ENCODE measurements at places on chromosomes 7 and 10.

DNA sequence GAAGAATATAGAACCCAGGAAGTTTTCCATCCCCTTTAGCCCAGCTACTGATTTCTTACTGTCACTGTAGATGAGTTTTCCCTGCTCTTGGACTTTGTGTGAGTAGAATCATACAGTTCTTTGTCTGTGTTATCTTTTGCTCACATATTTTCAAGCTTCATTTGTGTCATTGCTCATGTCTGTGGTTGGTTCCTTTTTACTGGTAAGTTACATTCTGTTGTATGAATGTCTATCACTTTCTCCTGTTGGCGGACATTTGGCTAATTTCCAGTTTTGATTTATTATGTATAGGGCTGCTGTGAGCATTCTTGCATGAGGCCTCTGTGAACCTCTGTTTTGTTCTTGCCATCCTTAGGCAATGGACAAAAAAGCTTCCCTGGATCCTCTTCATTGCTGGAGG is 5.3 kb downstream of the GLRX3 start:
- DNase-seq: no peak

DNA sequence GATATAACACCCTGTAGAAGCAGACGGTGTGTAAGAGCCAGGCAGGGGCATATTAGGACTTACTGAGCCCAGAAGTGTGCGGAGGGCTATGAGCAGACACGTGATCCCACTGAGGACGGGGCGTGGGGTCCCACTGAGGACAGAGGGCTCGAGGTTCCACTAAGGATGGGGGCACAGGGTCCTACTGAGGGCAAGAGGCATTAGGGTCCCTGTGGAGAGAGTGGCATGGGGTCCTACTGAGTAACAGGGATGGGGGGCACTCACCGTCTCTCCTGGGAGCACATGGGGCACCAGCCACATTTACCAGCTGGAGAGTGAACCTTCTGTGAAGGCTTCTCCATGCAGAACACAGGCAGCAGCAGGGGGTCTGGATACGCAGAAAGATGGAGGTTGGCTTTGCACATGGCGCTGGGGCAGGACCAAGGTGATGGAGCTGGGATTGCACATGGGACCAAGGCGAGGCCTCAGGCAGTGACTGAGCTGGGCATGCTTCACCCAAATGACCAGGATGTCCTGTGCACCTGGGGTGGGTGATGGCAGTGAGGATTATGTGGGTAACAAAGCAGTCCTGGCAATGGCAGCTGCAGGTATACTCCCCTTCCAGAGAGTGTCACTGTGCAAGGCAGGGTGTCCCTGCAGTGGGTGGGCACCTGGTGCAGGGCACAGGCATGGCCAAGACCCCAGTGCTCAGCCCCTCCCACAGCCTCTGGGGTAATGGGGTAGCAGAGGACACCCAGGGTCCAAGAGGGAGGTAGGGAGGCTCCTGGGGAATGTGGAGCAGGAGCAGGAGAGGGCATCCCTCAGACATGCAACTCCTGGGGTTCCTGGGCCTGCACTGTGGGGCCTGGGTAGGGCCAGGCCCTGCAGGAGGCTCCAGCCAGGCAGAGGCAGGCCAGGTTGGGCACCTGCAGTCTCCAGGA is 278.1 kb downstream of the TCERG1L start:
- no peak for DNase-seq

GRCh38 chr7:76065016-76065612 is 17.2 kb downstream of the MDH2 start:
- no peak for DNase-seq

DNA sequence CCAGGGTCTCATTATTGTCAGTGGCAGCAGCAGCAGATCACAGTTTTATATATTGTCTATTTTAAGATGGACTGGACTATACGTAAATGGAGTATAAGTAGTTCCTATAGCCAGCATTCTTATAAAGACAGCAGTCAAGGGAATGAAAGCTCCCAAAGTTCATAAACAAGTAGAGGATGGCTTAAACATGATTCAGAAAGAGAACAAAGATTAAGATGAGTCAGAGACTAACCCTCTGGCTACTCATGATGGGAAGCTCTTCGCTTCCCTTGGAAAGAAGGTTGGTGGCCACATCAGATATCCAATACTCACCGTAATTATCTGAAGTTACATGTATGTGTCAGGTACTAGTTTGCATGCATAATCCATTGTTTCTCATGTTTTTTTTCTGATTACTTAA is 277.0 kb downstream of the INHBA start:
- DNase-seq: no peak

DNA sequence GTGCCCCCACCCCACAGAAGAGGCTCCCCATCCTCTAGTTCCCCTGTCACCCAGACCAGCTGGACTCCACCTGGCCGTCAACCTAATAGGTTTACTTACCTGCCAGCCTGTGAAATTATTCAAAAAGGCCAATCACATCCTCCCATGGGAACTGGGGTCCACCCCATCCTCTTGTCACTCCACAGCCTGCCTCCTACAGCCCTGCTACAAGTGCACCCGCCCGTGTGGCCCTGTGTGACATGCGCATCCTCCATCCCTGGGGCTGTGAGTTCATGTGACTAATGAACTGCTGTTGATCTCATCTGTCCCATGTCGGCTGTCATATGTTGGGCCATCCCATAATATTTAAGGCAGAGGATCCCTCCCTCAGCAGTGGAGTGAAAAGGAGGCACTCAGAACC is 39.4 kb downstream of the AOC1 start:
- no peak for DNase-seq

DNA sequence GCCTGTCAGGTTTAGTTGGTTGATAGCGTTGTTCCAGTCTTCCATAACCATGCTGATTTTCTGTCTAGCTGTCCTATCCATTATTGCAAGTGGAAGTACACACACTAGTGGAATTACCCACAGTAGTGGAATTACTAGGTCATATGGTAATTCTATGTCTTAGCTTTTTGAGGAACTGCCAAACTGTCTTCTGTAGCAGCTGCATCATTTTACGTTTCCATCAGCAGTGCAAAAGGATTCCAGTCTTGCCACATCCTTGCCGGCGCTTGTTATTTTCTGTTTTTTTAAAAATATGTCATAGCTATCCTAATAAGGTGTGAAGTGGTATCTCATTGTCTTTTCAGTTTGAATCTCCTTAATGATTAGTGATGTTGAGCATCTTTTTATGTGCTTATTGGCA is 17.2 kb upstream of the RHBDD2 start:
- DNase-seq: no peak

DNA sequence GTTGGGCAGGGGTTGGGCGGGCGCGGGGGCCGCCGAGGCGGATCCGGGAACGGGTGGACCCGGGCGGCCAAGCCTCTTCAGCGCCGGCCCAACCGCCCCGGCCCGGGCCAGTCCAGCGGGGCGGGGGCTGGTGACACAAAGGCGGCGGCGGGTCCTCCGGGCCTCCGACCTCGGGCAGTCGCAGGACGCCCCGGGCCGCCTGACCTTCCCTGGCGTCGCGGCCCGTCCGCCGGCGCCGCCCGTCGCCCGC is 54.2 kb downstream of the METTL2B start:
- DNase-seq: no peak

GRCh38 chr10:1324903-1325302 is 268.7 kb downstream of the WDR37 start:
- no peak for DNase-seq

DNA sequence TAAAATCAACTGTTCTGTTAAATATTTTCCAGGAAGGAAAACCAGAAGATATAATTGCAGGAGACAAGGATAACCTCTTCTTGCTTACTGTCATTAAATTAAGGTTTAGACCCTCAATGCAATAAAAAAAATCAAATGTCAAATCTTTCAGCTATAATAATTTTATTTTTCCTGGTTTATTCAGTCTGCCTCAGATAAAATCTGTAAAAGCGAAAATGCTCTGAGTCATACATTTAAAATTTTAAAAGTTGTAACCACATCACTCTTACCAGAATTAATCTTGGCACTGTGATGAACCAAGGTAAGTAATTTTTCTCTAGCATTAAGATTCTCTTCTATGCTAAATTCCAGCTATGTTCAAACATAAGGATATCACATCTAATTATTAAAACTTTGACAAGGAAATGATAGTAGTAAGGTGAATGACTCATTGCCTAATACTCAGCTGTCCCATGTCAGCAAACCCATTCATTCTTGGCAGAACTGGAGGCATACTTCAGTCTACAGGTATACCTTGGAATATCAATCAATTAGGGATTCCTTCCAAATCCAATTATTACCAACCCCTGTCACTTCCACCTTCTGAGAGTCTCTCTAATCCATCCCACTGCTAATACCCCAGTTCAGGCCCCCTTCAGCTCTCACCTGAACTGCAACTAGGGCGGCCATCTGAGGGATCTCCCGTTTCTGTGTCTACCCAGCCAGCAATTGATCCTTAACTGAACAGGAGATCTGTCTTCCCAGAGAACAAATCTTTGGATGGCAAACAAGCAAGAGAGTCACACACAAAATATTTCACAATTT is 434.1 kb downstream of the GRM8 start:
- no peak for DNase-seq

- DNase-seq: no peak
Observed at GRCh38 chr7:41652267-41652666, 50.6 kb downstream of the INHBA start.

- DNase-seq: peak; percentile 26
Observed at GRCh38 chr10:114458955-114459354, 54.7 kb upstream of the AFAP1L2 start.

DNA sequence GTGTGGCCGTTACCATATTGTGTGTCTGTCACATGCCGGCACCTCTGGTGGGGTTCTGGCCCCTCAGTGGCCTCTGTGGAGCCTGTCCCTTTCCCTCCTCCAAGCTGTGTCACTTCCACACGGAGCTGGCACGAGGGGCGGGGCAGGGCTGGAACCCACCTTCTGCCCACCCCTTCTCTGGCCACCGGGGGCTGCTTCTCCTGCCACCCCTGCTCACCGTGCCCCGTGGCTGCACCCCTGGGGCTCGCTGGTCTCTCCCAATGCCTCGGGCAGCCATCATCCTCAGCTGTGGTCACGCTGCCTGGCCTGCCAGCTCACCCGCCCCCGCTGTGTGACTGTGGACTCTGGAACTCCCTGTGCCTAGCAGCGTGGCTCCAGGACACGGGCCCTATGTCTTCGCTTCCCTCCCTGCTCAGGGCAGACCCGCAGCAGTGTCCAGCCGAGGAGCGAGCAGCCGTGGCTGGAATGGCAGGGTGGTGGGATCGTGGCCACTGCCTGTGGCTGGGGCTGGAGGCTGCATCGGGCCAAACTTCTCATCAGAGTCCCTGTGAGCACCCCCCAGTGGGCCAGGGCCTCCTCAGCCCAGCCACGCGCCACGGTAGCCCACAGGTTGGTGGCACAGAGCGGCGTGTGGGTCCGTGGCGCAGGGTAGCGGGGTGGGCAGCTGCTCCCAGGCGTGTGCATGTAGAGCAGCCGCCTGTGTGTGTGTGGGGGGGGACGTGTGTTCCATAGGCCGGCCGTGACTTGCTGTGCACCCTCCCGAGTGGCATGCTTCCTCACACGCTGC is 8.1 kb downstream of the TTYH3 start:
- DNase-seq: no peak

- no peak for DNase-seq
Observed at GRCh38 chr10:86449926-86450558, 71.5 kb downstream of the WAPL start.

GRCh38 chr7:36280840-36281812 is 108.5 kb upstream of the ANLN start:
- DNase-seq: no peak

- no peak for DNase-seq
Observed at GRCh38 chr10:129280155-129280502, 186.9 kb upstream of the MGMT start.

DNA sequence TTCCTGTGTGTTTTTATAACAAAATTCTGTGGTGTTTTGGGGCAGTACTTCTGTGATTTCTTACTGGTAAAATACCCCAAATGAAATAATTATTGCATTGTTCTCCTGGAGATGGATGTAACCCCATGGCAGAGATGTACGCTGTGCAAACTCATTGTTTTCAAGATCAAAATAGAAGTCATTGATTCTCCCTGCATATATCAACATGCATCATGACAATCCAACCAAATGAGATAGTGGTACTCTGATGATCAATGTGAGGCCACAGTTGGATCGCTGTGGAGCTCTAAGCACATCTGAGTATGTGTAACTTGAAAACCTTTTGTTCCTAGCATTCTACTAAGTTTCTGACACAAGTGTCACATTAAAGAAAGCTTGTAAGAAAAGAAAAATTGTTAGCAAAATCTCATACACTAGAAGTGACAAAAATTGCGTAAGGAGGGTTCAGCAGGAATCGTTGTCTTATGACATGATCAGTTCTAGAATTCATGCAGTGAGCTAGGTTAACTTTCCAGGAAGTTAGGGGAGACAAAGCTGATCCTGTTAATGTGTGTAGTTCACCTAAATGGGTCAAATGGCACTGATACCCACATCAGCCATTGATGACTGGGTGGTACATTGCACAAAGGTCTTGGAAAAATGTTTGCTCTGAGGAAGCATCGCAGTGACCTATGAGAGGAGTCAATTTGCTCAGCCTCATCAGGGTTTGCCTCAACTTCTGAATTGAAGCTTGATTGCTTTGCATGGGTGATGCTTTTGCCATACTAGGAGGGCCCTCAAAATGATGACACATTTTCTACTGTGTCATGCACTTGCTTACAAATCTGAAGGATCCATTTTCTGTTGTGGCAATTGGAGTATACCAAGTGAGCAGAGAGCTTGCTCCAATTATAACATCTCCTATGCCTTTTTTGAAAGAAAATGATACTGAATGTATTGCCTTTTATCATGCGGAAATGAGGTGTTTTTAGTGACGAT is 145.1 kb downstream of the PLXDC2 start:
- DNase-seq: no peak

GRCh38 chr7:76506081-76506440 is 4.3 kb upstream of the UPK3B start:
- DNase-seq: no peak

DNA sequence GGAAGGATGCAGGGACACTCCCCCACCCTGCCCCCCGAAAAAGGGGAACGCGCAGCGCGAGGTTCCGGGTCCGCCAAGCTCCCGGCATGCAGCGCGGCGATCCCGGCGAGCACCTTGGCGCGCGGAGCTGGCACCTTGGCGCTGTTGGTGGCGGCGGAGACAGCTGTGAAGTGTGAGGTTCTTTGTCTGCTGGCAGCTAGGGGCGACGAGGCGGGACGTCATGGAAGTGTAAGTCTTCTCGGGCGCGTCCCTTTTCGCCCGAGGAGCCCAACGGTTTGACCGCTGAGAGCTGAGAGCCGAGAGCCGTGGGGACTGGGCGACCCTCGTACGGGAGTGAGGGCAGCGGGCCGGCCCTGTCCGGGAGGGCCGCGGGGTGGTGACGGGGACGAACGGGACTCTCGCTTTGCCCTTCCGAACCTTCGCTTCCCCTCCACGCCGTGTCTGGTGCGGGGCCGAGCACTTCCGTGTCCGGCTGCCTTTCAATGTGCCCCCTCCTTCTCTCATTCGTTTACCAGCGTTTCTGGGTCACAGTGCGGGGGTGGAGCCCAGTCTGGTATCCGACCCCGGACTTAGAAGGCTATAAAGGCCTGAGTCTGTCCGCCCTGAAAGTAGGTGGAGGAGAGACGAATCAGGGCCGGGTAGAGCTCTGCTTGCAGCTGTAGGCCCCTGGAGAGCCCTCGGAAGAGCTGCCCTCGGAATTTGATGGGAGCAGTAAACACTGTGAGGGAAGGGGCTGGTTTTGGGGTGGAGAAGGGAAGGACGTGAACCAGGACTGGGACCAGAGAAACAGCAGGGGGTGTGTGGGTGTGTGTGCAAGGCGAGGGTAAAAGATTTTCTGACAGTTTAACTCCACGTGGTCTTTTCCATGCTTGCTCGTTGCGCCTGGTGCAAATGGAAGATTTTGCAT is at the start of gene CRCP:
Gene CRCP, plus strand, starts transcription at position 105 of the 907 bp plus-strand sequence. Its CDS starts 116 bp downstream, at position 221.
- peak; percentile 73 for DNase-seq

- no peak for DNase-seq
Observed at GRCh38 chr7:34756691-34757090, 98.7 kb downstream of the NPSR1 start.

Data from T-cell (primary cell).